ENCODE measurements at places on chromosomes 12 and 14. TPM values are rescaled to one million over a fixed set of nuclear protein-coding genes. Genes with fewer than 3 reads are reported as not detected.

The PMEL gene
- total RNA-seq: 13.7 TPM

The KRT81 gene
- total RNA-seq: 2.9 TPM

The ERP27 gene
- total RNA-seq: 0.24 TPM

The SYT1 gene
- total RNA-seq: 8.4 TPM

The LTBP2 gene
- total RNA-seq: 103 TPM

The PTGER2 gene
- 2.9 TPM for total RNA-seq

The TAS2R9 gene
- total RNA-seq: 1.7 TPM

The REM2 gene
- not detected for total RNA-seq

The CABP1 gene
- total RNA-seq: 3.9 TPM

The TMTC1 gene
- 12.8 TPM for total RNA-seq

The GALNT6 gene
- total RNA-seq: 6.3 TPM

The INHBC gene
- not detected for total RNA-seq

The SLC17A8 gene
- 1.7 TPM for total RNA-seq

The PCED1B gene
- total RNA-seq: 6.5 TPM

The WNT5B gene
- 101 TPM for total RNA-seq

The NDUFA9 gene
- total RNA-seq: 20.7 TPM

The JAG2 gene
- 7.0 TPM for total RNA-seq

The BDKRB1 gene
- total RNA-seq: 16.6 TPM

The RNASE7 gene
- 4.1 TPM for total RNA-seq

The TAS2R13 gene
- 5.3 TPM for total RNA-seq

The MYH6 gene
- not detected for total RNA-seq

The CTSG gene
- total RNA-seq: 9.4 TPM

The VWF gene
- total RNA-seq: 99.9 TPM

The TMTC3 gene
- total RNA-seq: 52.0 TPM

The ARHGEF25 gene
- total RNA-seq: 101 TPM

The SBNO1 gene
- total RNA-seq: 20.9 TPM

The OR6C6 gene
- 8.4 TPM for total RNA-seq

The ANKRD33 gene
- 2.9 TPM for total RNA-seq

The CFAP54 gene
- total RNA-seq: 17.1 TPM

The SAMD4A gene
- total RNA-seq: 138 TPM

The MFAP5 gene
- total RNA-seq: 53.0 TPM

The SNRNP35 gene
- 14.4 TPM for total RNA-seq

The LIN52 gene
- 17.1 TPM for total RNA-seq

The SRRM4 gene
- total RNA-seq: 0.96 TPM

The ITGB7 gene
- total RNA-seq: not detected

The SLC35F4 gene
- 1.2 TPM for total RNA-seq

The PMCH gene
- total RNA-seq: 0.96 TPM

The SELPLG gene
- 7.7 TPM for total RNA-seq

The TSPAN19 gene
- total RNA-seq: 3.4 TPM

The ANO4 gene
- total RNA-seq: 1.4 TPM

The MAP3K9 gene
- total RNA-seq: 2.6 TPM

The PNMA1 gene
- total RNA-seq: 42.1 TPM

The C12orf42 gene
- 0.48 TPM for total RNA-seq

The KRT3 gene
- total RNA-seq: not detected

The CCDC197 gene
- total RNA-seq: not detected

The ARHGAP9 gene
- 6.7 TPM for total RNA-seq

The OTOGL gene
- 3.1 TPM for total RNA-seq

The ADCK1 gene
- 4.3 TPM for total RNA-seq

The MMP19 gene
- 16.1 TPM for total RNA-seq
